NCI-H510A (cell line): ENCODE measurements at places on chromosomes 13 and 19.

GRCh38 chr19:39428283-39429112 lies 7.3 kb downstream of the RPS16 start:
- DNase-seq = no peak

DNA sequence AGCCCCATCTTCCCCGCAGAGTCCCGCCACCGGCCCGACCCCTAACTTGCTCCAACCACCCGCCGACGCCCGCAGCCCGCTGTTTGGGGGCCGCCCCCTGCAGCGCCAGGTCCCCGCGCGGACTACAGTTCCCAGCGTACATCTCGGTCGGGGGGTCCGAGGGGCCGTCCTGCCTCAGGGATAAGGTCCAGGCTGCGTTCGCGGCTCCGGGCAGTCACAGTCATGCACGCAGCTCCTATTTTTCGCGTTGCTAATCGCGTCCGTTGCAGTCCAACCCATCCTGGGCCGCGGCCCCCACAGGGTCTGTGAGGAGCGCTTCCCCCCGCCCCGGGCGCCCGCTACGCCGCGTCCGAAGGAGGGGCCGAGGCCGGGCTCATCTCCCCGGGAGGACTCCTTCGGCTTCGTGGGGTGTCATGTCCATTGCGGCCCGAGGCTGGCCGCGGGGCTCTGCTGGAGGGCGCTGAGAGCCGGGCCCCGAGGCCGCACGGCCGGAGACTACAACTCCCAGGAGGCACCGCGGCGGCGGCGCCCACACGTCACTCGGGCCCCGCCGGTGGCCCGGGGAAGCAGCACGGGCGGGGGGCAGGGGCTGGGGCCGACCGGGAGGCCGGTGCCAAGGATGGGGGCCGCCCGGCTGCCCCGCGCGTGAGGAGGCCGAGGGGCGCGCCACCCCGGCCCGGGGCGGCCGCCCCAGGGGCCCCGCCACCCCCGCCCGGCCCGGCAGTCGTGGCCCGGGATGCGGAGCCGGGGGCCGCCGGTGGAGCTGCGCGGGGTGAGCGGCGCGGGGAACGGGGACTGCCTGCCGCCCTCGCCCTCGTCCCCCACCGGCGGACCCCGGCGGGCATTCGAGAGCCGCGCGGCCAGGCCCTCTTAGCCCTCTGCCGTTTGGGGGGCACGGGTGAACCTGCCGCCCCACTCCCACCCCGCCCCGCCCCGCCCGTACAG lies at the start of gene MAP3K10:
TSS of gene MAP3K10 (plus strand) at position 536 of the 945 bp plus-strand sequence. CDS start 606 bp downstream, outside the sequence.
- peak; percentile 42 for DNase-seq

DNA sequence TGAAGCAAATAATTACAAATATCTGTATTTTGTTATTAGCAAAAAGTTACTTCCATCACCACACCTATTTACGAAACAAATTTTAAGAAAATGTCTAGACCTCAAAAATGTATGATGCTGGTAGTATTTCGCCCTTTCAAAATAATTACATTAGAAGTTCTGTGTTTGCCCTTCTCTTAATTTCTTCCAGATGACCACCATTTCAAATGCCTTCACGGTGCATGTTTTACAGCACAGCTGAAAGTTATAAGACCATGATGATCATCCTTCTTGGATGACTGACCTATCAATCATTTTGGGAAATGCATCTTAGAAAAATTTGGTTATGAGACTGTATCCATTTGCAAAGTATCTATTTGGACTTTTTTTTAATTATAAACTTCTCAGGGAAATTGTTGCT lies 390.8 kb downstream of the SLITRK6 start:
- DNase-seq = no peak

GRCh38 chr13:62388515-62388914 lies 972.9 kb upstream of the PCDH20 start:
- DNase-seq = no peak

GRCh38 chr19:15641901-15642491 lies 1.3 kb downstream of the CYP4F3 start:
- no peak for DNase-seq

DNA sequence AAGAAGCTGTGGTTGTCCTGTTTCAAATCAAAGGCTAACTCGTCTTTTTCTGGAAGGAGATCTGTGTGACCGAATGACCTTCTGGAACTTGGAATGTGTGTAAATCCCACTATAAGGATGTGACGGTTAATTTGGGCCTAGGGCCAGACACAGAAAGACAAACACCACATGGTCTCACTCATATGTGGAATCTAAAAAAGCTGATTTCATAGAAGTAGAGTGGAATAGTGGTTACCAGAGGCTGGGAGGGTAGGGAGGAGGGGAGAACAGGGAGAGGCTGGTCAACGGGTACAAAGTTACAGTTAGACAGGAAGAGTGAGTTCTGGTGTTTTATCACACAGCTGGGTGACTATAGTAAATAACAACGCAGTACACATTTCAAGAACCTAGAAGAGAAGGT lies 39.3 kb upstream of the RGCC start:
- DNase-seq = no peak

DNA sequence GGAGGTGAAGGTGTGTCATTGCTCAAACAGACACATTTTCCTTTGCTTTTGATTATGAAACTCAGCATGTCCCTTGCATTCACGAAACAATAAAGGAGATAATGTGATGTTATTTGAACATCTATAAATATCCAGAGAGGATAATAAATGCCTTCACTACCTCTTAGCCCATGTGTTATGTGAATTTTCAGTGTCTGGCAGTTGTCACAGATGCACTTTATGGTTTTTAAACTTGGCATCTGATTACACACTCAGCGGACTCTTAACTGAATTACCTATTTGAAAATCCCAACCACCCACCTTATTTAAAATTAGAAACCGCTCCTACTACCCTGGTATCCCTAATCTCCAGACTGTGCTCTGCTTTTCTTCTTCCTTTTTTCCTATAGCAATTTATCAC lies 254.2 kb downstream of the COG6 start:
- DNase-seq = no peak

- DNase-seq = no peak
These were observed 3.4 kb downstream of the FARSA start for GRCh38 chr19:12930002-12930645.

DNA sequence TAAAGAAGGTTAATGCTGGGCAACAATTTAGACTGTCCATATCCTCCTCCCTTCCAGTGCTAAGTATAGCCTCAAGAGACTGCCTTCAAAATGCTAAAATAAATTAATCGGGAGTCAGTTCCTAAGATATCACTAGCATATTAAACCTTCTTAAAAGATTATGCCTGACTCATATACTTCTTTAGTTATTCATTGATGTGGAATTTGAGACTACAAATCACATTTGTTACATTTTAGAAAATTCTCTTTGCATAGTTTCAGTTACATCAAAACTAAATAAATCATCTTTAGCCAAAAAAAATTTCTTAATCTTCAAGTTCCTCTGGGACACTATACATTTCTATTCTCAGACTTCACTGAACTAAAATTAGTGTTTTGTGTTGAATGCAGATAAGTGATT lies 769.1 kb downstream of the PCDH9 start:
- no peak for DNase-seq

- DNase-seq = no peak
These were observed 32.8 kb downstream of the TSC22D1 start for GRCh38 chr13:44543369-44543768.

DNA sequence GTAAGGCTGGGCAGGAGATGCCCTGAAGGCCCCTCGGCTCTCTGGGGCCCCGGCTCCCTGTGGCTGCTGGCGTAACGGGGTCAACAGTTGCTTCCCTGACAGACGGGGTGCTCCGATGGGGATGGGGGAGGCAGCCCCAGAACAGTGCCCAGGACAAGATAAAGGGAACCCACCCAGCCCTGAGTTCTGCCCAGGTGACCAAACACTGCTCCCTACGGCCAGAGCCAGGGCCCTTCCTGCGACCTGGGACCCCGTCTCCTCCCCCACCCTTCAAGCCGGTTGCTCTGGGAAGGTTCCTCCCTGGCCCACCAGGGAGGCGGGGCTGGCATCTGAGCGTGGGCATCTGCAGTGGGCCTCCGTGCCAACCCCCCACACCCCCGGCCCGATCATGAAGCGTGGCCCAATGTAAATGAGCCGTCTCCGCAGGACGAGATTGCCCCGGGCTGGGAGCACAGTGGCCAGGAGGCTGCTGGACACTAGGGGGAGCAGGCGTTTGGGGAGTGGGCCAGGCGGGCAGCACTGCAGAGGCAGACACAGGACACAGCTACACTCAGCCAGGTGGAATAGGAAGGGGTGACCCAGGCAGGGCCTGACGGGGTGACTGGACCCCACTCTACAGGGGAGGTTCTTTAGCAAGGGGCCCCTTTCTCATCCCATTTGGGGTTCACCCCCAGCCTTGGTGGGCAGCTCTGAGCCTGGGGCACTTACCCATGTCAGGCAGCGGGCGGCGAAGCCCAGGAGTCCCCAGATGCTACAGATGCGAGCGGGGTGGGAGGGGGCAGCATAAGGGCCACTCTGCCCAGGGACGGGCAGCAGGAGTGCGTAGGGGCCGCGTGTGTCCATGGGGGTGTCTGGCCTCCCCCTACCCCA lies 1.2 kb upstream of the NKPD1 start:
- DNase-seq = no peak
